ENCODE measurements at places on chromosomes 5 and 9.

DNA sequence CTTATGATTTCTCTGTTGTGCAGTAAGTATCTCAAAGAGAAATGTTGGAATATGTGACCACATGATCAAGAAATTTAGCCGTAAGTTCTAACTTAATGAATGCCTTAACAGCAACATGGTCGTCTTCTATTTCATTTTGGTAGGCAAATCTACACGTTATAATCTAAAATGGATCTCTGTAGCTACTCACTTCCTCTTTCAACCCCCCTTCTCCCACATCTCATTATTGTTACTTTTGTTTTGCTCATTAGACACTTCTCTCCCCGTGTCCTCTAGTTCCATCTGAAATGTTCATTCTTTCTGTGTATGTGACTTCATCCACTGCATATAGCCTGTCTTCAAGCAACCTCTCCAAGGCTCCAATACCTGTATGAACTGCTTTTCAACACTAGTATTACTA, 27.1 kb upstream of the LPAR1 start:
- no peak for DNase-seq

- DNase-seq, result no peak
Measured at GRCh38 chr5:87421307-87421706, 8.6 kb upstream of the CCNH start.

DNA sequence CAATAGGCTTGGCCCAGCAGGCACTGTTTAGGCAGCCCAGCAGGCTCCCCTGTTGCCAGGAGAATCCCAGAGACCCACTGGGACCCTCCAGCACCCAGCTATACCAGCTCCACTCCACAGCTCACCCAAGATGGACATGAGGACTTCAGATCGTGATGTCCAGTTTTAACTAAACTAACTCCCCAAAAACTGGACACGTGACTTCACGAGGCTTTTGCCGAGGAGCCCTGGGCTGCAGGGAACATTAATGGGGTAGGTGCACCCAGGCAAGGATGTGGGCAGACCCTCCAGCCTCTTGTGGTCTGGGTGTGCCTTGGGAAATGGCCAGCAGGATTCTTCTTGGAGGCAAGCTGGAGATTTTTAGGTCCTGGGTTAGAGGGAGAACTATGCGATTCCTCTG, 8.9 kb upstream of the NKD2 start:
- no peak for DNase-seq

DNA sequence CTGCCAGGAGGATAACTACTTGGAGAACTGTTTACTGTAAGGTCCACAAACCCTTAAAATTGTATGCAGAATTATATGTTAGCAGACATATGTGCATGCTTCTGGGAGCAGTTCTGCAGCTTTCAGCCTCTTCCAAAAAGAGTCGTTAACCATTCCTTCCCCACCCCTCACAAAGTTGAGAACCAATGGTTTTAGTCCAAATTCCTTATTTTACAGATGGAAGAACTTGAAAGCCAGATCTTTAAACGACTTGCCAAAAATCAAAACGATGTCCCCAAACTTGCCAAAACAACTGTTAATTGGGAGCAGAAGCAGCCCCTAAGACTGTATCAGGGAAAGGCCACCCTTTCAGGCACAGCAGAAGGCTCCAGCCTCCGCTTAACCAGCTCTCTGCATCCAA, 266.4 kb upstream of the ANKRD55 start:
- DNase-seq, result no peak

- no peak for DNase-seq
Measured at GRCh38 chr5:106121972-106122605, 1548.6 kb downstream of the EFNA5 start.

DNA sequence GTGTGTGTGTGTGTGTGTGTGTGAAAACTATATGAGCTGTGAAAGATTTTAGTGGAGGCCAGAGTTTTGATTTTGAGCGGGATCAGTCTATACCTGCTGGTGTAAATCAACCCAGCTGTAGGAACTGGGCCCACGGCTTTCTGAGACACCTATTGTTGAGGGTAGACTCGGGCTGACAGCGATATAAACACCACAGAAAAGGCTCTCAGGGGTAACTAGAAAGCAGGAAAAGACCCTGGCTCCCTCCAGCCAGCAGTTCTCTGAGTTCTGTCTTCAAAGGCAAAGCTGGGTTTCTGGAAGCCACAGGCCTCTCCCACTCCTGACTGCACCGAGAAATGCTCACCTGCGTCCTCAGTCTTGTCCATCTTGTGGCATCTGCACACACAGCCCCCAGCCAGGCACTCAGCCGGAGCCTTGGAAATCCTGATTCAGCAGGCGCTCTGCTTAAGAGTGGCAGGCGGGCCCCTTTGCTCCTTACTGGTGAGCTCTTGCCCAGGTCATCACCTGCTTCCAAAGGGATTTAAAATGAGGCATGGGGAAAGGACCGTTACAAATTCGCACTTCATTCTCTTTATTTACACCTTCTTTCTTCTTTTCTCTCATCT, 223.3 kb downstream of the NDUFS4 start:
- no peak for DNase-seq

DNA sequence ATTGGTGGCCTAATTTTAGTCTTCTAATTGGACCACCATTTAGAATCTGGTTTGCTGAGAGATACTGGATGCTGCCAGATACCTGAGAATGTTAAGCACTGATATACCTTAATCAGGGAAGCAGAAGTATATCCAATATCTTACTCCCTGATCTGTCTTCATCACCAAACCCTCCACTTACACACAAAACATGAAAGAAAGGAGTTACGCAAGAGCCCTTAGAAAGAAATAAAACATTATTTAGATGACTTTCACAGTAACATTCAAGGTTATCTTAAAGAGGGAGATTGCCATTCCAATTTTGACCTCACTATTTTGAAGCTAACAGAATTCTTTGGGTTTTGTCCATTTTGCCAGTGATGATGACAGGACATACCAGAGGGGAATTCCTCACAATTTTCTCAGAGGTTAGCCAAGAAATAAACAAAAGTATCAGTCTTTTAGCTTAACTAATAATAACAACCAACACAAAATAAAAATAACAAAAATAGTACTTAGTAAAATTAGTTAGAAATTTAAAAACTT, 496.1 kb downstream of the NFIB start:
- no peak for DNase-seq

DNA sequence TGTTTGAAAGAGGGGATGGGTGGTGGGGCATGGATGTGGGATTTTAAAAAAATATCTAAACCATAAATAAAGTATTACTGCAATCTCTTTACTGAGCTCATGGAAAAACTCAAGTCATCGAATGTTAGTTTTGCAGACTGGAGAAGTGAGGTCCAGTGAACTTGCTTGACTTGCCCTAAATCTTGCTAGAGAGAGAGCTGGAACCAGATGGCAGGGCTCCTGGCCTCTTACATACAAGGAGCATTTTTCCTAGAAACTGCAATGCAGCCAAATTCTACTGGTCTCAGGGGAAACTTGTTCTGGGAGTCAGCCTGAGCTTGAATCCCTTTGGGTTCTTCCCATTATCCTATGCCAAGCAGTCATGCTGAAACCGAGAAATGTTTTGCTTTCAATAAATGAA, 2.9 kb upstream of the TGFBI start:
- no peak for DNase-seq

DNA sequence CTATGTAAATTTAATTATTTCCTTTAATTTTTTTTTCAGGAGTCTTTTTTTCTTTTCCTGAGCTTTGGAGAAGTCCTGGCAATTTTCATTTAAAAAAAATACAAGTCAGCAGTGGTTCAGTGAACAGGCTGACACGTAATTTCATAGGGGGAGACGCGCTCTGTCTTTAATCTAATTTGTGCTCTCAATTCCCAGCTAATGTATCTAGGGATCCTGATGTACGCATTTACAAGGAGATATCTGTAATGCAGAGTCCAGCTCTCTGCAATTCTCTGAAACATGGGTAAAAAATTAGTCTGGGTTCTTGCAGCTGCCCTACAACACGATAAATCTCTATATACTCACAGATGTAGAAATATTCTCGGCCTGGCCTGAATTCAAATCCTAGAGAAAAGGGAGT, 243.9 kb downstream of the EFNA5 start:
- DNase-seq, result no peak
